ENCODE measurements at places on chromosomes 7 and 10. TPM values are rescaled to one million over a fixed set of nuclear protein-coding genes. Genes with fewer than 3 reads are reported as not detected.

The C10orf105 gene
- 1.00 TPM for total RNA-seq

The LIPF gene
- total RNA-seq = 0.27 TPM

The MRLN gene
- total RNA-seq = 12.2 TPM

The PPP1R9A gene
- 62.0 TPM for total RNA-seq

The PTPRZ1 gene
- 180 TPM for total RNA-seq

The OPN4 gene
- total RNA-seq = not detected

The SH2B2 gene
- total RNA-seq = 9.9 TPM

- DNase-seq = no peak
Measured at GRCh38 chr10:28219251-28219650, 83.6 kb downstream of the MPP7 start.

DNA sequence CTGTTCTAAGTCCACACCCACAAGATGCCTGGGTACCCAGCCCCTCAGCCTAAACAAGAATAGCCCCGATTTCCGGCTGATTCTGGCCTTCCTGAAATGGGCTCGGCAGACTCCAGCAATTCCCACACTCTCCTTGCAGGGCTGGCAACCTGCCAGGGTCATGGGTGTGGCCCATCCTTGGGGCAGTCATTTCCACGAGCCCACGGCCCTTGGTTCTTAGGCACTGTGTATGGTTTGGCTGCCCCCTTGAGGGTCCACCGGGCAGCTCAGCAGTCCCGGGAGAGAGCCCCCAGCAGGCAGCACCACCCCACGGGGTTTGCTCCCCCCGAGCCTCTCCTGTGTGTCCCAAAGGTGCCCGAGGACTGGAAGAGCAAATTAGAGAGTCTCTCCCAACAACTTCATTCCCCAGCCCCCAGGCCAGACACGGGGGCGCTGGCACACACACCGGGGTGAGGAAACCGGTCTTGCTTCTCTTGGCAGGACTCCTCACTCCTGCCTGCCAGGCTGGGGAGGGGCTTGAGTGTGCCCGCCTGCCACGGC, 142.2 kb downstream of the EMX2 start:
- no peak for DNase-seq

DNA sequence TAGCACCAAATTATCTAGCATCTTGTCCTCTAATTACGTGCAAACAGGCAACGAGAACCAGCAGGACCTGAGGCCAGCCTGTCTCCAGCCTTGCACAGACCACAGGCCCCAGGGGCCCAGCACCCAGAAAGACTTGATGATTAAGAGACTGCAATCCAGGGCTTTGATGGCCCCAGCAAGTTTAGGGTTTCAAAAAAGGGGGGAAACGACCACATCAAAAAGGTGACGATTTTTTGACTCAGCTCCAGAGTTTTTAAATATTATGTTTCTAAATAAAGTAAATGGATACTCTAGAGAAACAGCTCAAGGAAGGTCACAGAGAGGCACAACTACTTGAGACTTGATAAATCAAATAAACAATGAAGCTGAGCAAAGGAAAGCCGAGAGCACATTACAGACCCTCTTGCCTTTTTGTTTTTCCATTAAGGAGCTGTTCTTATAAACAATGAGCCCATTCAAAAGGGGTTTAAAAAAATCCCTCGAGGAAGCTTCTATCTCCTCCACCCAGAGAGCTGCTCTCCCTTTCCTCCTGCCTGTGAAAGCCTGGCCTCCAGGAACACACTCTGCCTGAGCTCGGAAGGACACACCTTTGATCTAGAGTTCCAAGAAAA, 44.1 kb downstream of the GLI3 start:
- DNase-seq = no peak

DNA sequence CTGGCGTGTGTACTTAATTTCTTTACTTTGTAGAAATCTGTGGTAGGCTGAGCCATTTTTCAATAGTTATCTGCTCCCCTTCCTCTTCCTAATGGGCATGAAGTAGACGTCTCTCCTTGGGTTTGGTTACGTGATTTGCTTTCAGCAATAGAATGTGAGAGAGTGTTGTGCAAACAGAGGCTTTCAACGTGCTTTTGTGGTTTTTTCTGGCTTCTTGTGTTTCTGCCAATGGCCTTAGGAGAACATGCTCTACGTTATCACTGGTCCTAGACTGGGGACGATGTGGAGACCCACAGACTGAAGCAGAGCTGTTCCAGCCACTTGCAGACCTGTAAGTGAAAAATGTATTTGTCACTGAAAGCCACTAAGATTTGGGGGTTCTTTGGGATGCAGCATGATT, 107.2 kb upstream of the NPTX2 start:
- no peak for DNase-seq

- no peak for DNase-seq
Measured at GRCh38 chr7:51774178-51774577, 457.6 kb upstream of the COBL start.

All from cerebellum (tissue), 4 donors.